Activated gamma-delta T cell (primary cell): ENCODE measurements at places on chromosomes 3 and 15.

GRCh38 chr3:43948013-43948412 lies 257.3 kb downstream of the ABHD5 start:
- no peak for DNase-seq

- DNase-seq, result no peak
These were observed 5.1 kb downstream of the NLGN1 start for GRCh38 chr3:173402656-173403055.

DNA sequence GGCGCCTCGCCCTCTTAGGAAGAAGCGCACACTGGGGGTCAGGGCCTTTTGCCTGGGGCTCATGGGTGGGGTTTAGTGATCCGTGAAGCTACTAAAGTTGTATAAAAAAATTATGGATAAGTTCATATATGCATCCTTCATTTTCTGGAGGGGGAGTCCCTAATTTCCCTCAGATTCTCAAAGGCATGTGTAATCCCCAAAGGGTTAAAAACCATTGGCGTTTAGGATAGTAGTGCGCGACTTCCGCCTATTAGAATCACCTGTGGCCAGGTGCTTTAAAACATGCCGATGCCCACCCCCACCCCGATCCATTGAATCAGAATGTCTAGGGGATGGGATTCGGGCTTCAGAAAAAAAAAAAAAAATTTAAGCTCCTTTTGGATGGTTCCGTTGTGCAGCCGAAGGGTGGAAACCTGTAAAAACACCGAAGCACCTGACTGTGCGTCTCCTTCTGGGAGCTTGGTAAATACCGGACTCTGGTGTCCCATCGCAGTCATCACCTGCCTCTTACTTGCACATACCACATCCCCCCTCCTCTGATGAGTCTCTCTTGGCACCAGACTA lies 570 bp downstream of the APH1B start:
- DNase-seq, result no peak

DNA sequence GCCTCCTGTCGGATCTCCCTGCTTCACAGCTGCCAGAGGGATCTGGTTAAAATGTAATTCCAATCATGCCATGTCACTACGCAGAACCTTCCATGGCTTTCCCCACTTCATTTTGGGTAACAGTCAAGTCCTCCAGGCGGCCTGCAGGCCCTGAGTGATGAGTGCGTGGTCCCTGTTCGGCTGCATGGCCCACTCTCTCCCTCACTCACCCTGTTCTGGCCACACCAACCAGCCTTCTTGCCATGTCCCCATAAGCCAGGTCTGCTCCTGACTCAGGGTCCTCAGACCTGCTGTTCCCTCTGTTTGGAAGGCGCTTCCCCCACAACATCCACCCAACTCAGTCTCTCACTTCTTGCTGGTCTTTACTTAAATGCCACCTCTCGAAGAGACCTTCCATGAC lies 41.6 kb upstream of the LINGO1 start:
- DNase-seq, result no peak

- no peak for DNase-seq
These were observed 10.8 kb upstream of the CCDC39 start for GRCh38 chr3:180690061-180690460.

DNA sequence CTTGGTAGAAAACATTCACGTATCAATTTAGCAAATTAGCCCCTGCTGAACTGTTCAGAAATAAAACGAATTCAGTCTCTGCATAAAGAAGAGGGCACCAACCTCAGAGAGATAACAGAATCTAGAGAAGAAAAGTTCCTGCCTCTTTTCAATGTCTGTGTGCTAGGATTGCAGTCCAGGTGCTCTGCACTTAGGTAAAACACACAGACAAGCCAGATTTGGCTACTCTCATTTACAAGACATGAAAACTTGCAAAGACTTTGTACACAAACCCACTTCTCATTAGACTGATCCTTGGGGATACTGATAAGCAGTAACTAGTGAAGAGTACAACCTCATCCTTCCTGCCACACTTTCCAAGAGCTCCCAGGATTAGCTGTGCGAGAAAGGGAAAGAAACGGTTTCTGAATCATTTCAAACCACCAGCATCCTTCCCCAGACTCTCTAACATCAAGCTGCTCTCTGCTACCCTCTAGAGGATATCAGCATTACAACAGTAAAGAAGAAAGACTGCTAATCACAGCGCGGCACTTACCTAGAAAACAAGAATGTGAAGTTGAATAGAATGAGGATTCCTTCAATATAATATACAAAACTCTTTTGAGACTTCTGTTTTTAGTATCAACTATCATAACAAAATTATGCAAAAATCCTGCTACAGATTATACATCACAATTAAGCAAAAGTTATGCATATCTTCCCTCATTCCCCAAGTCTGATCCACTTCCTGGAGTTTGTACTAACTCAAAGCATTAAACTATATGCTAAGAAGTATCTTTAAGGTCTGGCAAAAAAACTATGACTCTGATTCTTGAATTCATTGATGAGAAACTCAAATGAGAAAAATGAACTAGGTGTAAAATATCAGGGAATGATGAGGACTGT lies 306.4 kb downstream of the MAGI1 start:
- DNase-seq, result no peak

DNA sequence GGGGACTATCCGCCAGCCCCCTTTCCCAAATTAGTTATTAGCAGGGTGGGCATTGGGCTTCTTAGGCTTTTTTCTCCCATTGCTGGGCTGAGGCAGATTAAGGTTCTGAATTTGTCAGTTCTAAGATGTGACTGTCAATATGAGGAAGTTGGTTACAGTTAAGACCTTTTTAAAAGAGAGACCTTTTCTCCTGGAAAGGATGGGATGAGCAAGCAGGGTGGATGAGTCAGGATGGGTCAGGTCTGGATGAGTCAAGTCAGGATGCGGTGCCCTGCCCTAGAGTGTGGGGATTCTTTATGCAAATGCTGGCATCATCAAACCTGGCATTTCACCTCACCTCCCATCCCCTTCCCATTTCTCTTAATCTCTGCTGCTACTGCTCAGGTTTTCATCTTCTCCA lies 1.9 kb downstream of the AEN start:
- no peak for DNase-seq

DNA sequence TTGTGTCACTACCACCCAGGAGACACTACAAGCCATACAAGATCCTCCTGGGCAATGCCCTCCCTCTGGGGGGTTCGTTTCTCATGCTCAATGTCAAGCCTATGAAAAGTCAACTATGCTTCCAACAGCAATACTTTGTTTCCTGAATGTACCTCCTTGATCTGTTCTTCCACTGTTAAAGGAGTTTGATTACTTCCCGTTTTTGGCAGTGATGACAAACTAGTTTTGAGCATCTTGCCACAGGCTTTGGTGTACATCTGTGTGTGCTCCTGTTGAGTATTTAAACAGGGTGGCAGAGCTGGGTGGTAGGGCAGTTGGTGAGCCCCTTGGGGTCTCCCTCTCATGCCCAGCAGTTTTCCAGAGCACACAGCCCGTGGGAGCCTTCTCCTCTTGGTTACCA lies 81.4 kb downstream of the IL12A start:
- no peak for DNase-seq

GRCh38 chr15:69810431-69811354 lies 287.0 kb downstream of the TLE3 start:
- DNase-seq, result no peak

GRCh38 chr15:80437334-80437891 lies 33.2 kb downstream of the ARNT2 start:
- no peak for DNase-seq

DNA sequence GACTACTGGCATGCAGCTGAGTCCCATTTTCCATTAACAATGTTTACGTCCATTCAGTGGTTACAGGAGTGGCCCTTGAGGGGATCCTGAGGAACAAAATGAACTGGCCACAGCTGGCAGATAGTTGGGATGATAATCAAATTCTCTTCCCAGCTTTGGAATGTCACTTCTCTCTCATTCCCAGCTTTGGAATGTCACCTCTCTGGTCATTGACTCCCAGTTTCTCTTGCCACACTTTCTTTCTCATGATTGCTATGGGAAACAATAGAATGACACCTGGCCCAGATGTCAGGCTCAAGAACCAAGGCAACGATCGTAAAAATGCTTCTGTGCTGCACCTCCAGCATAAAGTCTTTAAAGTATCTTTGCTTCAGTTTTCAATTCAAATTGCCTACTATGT lies 34.0 kb downstream of the ATP13A4 start:
- DNase-seq, result no peak

- no peak for DNase-seq
These were observed 30.0 kb upstream of the MEIS2 start for GRCh38 chr15:37130356-37130755.

DNA sequence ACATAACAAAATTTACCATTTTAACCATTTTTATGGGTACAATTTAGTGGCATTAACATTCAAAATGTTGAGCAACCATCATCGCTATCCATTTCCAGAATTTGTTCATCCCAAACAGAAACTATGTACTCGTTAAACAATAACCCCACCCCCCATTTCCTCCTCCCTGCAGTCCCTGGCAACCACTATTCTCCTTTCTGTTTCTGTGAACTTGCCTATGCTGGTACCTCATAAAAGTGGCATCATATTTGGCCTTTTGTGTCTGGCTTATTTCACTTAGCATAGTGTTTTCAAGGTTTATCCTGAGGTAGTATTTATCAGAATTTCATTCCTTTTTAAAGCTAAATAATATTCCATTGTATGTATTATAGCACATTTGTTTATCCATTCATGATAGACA lies 32.4 kb downstream of the C3orf80 start:
- DNase-seq, result no peak

DNA sequence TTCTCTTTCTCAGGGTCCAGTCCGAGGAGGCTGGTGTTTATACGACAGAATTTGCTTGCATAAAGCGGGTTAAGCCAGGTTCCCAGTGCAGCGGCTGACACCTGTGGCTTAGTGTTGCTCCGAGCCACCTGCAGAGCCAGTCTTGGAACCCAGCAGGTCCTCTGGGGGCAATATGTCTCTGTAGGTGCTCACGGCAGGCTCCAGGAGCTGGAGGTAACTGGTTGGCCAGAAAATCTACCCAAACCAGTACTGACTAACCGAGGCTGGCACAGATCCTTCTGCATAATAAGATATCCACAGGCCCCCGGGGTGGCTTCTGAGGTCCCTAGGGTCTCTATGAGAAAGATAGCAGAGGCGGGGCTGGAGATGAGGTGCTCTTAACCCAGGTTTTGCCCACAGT lies 3.2 kb downstream of the MGLL start:
- DNase-seq, result no peak

- DNase-seq, result no peak
These were observed 83.8 kb upstream of the MRPS22 start for GRCh38 chr3:139260041-139260486.

- no peak for DNase-seq
These were observed 22.6 kb downstream of the ZIC1 start for GRCh38 chr3:147431751-147432150.

GRCh38 chr3:8532251-8532871 lies 30.7 kb downstream of the LMCD1 start:
- no peak for DNase-seq

DNA sequence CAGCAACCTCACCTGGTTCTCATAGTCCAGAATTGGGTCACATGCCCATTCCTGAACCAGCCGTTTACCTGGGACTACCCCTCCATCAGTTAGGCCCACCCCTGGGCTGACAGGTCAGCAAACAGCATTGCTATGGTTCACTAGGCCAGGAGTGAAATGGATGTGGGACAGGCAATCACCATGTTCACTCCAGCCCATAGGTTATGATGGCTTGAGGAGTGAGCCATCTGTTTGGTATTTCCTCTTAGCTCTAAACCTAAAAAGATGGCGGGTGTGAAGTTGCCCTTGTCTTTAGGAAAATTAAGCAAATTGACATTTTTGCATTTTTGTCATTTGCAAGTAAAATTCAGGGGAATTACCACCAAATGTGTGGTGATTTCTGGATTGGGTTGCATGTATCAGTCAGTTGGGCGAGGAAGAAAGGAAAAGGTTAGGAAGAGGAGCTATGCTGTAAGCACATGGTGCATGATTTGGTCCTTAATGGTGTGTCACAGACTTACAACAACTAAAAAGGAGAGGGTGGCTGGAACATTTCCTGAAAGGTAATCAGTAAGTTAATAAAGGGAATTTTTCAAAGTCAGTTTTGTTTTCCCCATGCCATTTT lies 17.2 kb downstream of the NXPE3 start:
- DNase-seq, result no peak

DNA sequence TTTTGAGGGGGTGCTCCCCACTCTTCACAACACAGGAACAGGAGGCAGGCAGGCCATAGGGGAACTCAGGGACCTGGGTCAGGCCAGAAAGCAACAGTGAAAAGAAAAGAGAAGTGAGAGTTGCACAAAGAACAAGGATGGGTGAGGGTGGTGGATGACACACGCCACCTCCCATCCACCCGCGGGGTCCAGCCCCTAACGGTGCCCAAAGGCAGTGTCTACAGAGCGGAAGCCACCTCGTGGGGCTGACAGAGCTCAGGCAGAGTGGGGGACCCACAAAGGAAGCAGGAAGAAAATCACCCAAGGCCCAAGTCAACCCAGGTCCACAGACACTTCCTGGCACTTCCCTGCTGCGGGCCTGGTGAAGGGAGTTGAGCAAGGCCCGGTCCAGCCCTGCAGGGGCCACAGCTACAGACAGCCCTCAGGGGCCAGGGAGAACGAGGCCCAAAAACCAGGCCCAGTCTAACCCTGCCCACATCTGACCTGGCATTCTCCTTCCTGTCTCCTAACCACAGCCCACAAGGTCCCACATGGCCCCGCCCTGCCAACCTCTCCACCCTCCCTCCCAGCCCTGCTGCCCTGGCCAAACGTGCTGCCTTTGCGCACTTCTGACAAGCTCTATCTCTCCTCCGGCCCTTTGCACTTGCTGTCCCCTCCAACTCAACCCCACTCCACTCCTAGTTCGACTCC lies 5.9 kb downstream of the NUP210 start:
- peak; percentile 50 for DNase-seq

- no peak for DNase-seq
These were observed 107.1 kb upstream of the C15orf61 start for GRCh38 chr15:67413770-67414390.

DNA sequence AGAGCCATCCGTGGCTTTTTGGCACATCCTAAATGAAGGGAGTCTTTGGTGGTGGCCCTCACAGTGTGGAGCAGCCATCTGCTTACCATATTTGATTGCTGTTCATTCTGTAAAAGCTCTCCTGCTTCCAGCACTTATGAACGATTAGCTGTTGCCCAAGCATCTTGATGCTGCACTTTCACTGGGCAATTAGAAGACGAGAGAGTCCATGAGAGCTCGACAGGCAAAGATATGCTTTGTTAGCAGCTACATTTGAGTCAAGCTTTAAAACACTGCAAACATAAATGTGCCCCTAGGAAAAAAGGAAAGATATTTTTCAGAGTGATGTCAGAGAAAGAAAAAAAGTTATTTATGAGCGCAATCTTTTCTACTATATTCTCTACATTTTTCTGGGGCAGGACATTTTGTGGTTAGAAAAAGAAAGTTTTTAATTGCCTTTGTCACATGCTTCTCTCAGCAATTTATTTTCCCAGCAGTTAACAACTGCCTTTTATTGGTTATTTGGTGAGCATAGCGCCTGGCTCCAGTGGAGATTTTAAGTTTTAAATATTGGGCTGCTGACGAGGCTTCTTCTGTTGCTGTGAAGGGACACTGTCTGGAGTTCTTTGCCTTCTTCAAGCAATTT lies 468.4 kb downstream of the C3orf38 start:
- no peak for DNase-seq

- DNase-seq, result no peak
These were observed 29.8 kb downstream of the THBS1 start for GRCh38 chr15:39610665-39611064.

GRCh38 chr3:33940149-33940548 lies 141.7 kb downstream of the PDCD6IP start:
- no peak for DNase-seq

- no peak for DNase-seq
These were observed 267.3 kb downstream of the RORA start for GRCh38 chr15:60961541-60962485.
